CD4-positive, alpha-beta memory T cell (primary cell): ENCODE measurements at places on chromosomes 5 and 9.

DNA sequence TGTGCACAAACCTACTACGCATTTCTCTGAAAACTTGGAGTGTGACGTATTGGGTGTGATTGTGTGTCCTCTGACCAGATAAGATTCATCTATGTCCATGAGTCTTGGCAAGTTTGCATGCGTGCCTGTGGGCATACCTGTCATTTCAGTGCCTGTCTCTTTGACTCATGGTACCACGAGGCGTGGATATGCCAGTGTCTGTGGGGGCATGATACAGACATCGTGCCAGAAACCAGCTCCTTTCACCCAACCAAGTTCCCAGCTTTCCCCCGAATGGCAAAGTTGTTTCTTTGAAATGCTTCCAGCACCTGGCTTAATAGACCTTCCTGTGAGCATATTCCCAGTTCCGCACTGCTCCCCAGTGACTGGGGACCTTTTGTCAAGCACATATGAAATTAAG lies 241.9 kb upstream of the MVB12B start:
- DNase-seq = no peak

- no peak for DNase-seq
These were observed 10.8 kb downstream of the ZDHHC11B start for GRCh38 chr5:773517-774264.

GRCh38 chr5:125327676-125328075 lies 581.2 kb upstream of the ZNF608 start:
- DNase-seq = no peak

DNA sequence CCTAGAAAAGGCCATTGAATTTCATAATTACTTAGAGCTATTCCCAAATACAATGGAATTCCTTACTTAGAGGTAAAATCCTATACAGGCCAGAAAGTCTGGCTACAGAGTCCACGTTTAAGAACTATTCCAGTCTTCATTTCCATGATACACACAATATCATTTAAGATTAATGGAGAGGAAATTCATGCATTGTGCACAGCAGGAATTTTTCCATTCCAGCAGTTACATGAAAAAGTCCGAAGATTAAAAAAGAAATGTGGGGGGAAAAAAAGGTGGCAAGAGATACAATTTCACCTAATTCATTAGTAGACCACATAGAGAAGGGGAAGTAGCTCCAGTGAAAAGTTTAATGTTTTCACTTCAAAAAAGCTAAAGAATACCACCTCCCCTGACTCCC lies 63.1 kb downstream of the CHD1 start:
- no peak for DNase-seq

DNA sequence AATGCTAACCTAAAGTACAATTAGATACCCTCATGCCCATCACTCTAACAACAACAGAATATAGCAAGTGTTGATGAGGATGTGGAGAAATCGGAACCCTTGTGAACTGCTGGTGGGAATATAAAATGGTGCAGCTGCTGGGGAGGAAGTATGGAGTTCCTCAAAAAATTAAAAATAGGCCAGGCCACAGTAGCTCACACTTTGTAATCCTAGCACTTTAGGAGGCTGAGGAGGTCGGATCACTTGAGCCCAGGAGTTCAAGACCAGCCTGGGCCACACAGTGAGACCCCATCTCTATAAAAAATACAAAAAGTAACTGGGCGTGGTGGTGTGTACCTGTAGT lies 18.0 kb upstream of the MRNIP start:
- no peak for DNase-seq

DNA sequence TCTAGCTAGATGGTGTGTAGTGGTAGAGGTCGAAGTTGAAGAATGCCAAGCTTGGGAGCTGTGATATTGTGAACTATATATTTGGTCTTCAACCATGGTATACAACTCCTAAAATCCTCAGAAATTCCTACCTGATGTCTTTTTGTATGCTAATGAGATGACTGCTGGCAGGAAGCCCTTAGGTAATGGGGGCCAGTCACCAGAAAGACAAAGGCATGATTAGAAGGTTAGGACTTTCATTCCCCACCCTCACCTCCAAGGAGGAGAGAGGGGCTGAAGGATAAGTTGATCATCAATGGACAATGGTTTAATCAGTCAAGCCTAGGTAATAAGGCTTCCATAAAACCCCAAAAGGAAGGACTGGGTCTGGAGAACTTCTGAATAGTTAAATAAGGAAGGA lies 285.7 kb upstream of the POU5F2 start:
- DNase-seq = no peak

GRCh38 chr9:98831696-98832095 lies 24.2 kb downstream of the GALNT12 start:
- no peak for DNase-seq

- DNase-seq = no peak
These were observed 22.7 kb upstream of the CATSPER3 start for GRCh38 chr5:134945041-134945440.

GRCh38 chr9:107586493-107586892 lies 96.9 kb upstream of the KLF4 start:
- no peak for DNase-seq

- DNase-seq = no peak
These were observed 81.2 kb downstream of the ALDH1A1 start for GRCh38 chr9:72871685-72872084.

GRCh38 chr5:131745703-131746102 lies 51.1 kb downstream of the FNIP1 start:
- DNase-seq = no peak

- DNase-seq = no peak
These were observed 130.4 kb downstream of the TMEM174 start for GRCh38 chr5:73303148-73304079.

DNA sequence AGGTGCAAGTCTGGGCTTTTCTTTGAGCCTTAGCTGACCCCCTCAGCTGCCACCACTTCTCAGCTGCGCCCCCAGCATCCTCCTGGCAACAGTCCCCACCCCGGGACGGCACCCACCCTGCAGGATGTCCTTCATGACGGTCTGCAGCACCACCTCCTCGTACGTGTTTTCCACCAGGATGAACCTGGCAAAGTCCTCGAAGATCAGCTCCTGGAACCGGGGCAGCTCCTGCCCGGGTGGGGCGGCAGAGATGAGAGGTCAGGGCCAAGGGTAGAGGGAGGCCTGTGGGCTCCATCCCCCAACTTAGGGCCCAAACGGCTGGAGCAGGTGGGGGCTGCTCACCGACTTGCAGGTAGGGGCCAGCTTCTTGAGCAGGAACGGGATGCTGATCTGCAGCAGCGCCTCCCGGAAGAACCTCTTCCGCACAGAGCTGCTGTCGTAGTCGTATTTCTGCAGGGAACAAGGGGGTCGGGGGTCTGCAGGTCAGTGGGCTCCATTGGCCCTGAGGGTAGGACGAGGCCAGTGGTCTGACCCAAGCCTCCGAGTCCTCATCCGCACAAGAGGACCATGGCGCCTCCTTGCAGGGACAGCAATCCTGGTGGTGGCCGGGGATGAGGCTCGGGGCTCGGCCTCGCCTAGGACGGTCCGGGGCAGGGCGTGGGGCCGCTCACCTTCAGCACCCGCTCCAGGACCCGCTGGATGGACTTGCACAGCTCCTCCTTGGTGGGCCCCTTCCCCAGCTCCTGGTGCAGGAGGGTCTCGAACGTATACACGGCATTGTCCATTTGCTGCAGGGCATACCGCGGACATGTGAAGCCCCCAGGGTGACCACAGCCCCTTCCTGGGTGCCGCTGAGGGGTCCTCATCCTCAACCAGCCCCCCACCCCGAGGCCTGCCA lies 56.7 kb downstream of the LRSAM1 start:
- DNase-seq = no peak

DNA sequence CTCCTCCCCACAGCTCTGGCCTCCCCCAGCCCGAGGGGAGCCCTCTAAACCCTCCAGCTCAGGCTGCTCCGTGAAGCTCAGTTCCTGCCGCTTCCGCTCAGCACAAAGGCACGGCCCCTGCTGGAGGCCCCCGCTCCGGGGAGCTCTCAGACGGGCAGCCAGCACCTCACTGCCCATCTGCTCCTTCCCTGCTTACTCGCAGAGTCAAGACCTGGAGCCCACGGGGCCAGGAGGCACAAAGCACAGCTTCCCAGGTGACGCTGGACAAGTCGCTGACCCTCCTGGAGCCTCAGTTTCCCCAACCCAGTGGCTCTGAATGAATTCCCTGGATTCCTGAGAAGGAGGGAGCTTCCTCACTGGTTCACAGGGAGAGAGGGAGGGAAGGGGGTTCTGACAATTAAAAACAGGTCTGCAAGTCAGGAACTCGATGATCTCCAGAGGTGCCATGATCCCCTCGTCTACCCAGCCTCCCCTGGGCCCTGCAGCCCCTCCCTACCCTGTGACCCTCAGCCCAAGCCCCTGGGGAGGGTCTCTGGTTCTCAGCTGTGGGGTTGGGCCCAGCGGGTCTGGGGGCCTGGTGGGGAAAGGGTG lies 36.2 kb downstream of the VAV2 start:
- peak; percentile 6 for DNase-seq

- no peak for DNase-seq
These were observed 8.7 kb upstream of the TRPC7 start for GRCh38 chr5:136374003-136374402.

DNA sequence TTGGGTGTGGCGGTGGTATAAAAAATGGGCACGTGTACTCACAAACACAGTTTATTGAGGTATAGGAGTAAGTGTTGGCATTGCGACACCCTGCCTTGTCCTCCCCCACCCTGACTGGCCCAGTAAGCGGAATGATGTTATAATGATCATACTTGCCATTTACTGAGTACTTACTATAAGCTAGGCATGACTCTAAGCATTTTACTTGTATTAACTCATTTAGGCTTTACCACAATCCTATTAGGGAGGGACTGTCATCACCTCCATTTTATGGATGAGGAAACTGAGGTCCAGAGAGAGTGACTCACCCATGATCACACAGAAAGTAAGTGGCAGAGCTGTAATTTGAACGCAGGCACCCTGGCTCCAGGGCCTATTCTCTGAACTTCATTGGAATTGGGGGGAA lies 2.3 kb downstream of the SMIM3 start:
- no peak for DNase-seq
